Stimulated activated CD8-positive, alpha-beta memory T cell treated with anti-CD3 and anti-CD28 coated beads, Interleukin-4, amount 100 ng/mL, for 1 hour (primary cell): ENCODE measurements at places on chromosomes 2 and 18.

DNA sequence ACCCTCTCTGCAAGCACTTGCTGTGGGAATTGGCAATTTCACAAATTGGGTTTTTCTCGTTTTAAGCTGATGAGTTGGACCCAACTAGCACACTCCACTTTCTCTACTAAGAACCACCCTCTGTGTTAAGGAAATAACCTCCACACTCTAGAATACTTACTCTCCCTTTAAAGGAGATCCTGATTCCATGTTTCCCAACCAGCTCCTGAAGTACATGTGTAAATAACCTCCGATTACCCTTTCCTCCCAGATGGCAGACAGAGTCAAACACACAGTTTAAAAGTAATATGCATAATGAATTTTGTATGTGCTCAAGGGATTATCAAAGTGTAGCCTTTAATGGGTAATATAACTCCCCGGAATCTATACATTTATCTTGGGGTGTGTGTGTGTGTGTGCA is 171.3 kb upstream of the OSR1 start:
- no peak for DNase-seq

DNA sequence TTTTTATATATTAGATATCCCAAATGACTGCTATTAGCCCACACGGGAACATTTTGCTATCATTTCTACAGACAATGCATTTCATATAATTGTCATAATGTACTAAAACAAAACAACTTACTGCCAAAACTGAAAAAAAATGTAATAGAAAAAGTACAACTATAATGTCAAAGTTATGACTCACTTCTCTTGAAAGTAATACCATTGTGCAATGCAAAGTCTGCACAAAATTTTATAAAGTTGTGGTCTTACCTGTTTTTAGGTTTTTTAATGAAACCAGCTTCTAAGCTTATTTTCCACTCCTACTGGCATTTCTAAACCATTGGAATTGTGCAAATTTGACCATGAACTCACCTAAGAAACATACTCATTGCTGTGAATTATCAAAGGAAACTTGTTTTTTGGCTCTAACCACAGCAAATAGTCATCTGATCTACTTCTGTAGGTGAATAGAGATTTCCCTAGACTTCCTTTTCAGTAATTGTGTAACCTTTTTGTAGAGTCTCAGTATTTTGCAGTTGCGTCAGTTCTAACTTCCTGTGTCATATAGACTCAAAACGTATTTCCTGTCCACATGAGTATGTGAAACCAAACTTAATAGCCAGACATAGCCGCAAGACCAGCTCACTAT is 31.9 kb upstream of the TFPI start:
- DNase-seq: no peak

DNA sequence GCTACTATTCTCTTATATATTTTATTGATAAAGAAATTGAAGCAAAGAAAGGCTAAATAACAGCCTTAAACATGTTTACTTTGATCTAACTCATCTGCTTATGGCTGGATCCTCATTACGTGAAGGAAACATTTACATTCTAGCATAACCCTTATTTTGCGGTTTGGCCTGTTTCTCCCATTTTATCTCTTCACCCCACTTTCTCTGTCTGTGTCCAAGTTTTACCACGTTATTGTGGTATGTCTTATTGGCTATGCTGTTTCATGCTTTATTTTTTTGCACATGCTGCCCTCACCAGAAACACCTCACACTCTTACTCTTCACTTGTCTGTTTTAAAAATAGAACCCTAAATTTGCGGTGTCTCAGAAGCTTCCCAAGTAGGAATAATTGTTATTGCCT is 78.5 kb downstream of the RPIA start:
- DNase-seq: no peak

GRCh38 chr2:37180006-37180639 is 8.3 kb downstream of the SULT6B1 start:
- no peak for DNase-seq

GRCh38 chr2:140604096-140604495 is 1526.7 kb downstream of the LRP1B start:
- DNase-seq: no peak

GRCh38 chr18:78720456-78721237 is 259.0 kb upstream of the SALL3 start:
- no peak for DNase-seq

GRCh38 chr18:64017870-64018269 is 48.0 kb downstream of the SERPINB8 start:
- DNase-seq: no peak

DNA sequence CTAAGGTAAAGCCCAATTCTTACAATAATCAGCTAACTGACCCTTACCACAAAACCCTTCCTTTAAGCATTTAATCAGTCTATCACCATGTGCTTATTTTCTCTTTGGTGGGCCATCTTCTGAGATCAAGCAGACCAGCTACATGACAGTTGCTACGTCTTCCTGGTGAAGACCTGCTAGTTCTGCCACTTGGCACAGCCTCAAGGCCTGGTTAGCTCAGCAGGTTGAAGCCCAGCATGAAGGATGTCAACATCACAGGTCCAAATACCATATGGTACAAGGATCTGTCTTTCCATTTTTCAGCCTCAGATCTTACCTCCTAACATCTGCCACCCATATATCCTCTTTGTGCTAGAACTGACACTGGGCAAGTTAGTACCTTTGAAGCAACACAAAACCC is 636.9 kb downstream of the LRP1B start:
- no peak for DNase-seq

- DNase-seq: no peak
These were observed 41.1 kb downstream of the LDAH start for GRCh38 chr2:20781656-20782265.

DNA sequence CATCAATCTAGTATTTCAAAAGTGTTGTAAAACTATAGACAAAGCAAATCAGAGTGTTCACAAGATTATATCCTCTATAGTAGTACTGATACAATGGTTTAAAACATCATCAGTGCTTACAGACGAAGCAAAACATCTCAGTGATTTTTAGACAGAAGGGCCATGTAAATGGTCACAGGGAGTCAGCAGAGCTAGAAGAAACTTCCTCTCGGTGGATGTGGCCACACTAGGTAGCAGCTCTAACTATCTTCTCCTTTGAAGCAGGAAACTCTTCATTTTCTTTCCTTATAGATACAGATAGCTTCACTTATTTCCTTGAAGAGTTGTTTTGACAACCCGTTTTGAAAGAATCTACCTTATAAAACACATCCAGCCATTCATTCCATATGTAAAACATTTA is 80.4 kb upstream of the CD226 start:
- DNase-seq: no peak

DNA sequence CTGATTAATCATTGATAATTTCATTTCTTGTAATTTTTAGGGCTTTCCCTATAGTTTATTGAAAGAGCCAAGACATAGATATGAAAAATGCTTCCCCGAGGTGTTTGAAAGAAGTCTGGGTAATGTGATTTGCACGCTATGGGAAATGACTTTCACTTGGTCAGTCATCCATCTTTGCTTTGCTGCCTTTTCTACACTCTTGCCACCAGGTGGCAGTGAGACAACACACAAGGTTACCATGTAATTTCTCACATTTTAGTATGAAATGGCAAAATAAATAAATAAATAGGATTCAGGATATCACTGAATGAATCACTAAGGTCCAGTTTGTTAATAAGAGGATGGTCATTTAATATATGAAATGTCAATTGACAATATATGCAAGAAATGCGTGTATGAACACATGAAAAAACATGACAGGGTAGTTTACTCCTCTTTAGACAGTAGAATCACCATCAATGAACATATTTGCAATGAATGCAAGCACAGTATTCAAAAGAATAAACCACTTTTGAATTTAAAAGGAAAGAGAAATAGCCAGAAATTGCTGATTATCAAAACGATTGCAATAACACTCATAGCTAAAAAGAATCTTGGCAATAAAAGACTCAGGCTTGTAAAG is 52.2 kb upstream of the KCNH7 start:
- no peak for DNase-seq

DNA sequence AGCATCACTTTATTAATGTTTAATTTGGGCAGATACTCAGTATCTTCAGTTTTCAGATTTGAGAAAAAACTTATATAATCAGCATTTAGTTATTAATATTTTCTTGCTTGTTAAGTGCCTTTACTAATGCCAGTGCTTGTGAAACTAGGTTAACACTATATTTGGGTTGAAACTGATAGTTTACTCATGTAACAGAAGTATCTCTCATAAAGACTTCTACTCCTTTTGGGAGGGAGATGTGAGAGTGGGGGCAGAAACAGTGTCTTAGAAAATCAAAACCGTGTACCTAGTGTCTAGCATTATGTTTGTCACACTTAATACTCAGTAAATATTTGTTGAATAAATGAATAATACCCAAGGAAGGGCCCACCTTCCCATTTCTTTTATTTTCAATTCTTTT is 129.5 kb downstream of the MSTN start:
- DNase-seq: no peak

- DNase-seq: no peak
These were observed 455.4 kb upstream of the LRRTM4 start for GRCh38 chr2:77977471-77978063.

DNA sequence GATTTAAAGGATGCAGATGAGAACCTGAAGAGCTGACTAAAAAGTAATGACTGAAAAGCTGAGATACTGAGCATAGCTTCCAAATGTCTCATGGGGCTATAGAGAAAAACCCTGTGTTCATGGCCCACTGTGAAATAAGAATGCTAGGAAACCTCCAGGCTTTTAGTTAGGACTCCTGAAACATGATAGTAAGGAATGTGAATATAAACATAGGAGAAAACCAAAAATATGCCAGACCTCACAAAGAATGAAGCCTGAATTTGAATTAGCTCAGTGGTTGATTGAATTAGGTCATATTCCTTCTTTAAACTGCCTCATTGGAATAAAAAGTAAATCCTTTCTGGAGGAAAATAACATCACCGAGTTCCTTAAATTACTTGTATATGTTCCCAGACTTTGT is 194.5 kb upstream of the NXPH2 start:
- DNase-seq: no peak

- no peak for DNase-seq
These were observed 81.9 kb downstream of the TCF4 start for GRCh38 chr18:55506074-55506473.

GRCh38 chr2:238730001-238730669 is 117.8 kb upstream of the TWIST2 start:
- DNase-seq: no peak
